ENCODE measurements at places on chromosomes 5 and 9.

GRCh38 chr9:112097712-112098688, 77.1 kb downstream of the SUSD1 start:
- DNase-seq = peak; percentile 53

GRCh38 chr5:177096162-177097015, 9.7 kb downstream of the FGFR4 start:
- no peak for DNase-seq

- no peak for DNase-seq
Observed at GRCh38 chr5:127907907-127908306, 175.7 kb upstream of the SLC12A2 start.

DNA sequence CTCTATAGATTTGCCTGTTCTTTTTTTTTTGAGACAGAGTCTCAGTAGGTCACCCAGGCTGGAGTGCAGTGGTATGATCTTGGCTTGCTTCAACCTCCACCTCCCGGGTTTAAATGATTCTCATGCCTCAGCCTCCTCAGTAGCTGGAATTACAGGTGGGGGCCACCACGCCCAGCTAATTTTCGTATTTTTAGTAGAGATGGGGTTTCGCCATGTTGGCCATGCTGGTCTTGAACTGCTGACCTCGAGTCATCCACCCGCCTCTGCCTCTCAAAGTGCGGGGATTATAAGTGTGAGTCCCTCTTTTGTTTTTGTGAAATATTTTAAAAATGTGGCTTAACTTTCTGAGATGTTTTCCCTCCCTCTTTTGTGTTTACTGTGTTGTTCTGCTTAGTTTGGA, 29.2 kb downstream of the HSPA4 start:
- no peak for DNase-seq

GRCh38 chr9:121133104-121133816, 58.5 kb downstream of the CNTRL start:
- no peak for DNase-seq

- DNase-seq = no peak
Observed at GRCh38 chr9:116691607-116692006, 4.5 kb downstream of the TRIM32 start.

GRCh38 chr5:86118542-86118941, 499.2 kb upstream of the COX7C start:
- DNase-seq = no peak

DNA sequence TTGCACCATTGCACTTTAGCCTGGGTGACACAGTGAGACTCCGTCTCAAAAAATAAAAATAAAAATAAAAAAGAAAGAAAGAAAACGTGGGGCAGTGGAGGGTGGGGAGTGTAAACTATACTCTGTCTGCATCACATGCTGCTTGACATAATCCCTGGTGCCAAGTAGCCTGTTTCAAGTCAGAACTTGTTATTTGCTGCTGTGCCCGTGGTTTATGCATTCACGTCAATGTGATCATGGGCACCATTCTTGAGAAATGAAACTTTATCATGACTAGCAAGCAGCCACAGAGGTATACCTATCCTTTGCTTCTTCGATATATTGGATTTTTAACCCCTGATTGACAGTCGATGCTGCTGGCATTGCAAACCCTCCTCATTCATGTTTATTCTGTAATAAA, 4.1 kb upstream of the SMU1 start:
- DNase-seq = no peak

DNA sequence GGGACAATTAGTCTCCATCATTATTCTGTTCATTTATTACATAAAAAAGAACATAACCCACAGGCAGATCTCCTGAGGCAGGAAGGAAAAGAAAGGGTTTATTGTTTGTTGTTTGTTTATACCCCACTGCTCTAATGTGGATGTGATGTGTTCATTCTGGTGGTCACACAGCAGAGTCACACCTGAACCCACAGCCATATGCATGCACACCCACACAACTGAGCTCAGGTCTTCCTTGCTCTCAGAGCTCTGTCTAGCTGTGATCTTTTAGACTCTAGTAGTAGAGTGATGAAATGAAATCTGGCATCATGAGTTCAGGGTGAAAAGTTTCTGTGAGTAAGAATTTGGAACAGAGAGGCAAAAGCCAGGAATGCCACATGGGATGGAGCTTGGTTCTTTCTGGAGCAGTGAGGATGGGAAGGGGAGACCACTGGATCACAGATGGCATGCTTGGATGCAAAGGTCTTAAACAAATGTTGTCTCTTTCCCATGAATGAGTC, 227.0 kb downstream of the PAPPA start:
- no peak for DNase-seq

GRCh38 chr9:3477236-3477834, 48.5 kb downstream of the RFX3 start:
- DNase-seq = no peak

GRCh38 chr9:38153152-38153909, 84.3 kb upstream of the SHB start:
- DNase-seq = no peak

- DNase-seq = no peak
Observed at GRCh38 chr5:61701877-61702602, 370.0 kb downstream of the ZSWIM6 start.

DNA sequence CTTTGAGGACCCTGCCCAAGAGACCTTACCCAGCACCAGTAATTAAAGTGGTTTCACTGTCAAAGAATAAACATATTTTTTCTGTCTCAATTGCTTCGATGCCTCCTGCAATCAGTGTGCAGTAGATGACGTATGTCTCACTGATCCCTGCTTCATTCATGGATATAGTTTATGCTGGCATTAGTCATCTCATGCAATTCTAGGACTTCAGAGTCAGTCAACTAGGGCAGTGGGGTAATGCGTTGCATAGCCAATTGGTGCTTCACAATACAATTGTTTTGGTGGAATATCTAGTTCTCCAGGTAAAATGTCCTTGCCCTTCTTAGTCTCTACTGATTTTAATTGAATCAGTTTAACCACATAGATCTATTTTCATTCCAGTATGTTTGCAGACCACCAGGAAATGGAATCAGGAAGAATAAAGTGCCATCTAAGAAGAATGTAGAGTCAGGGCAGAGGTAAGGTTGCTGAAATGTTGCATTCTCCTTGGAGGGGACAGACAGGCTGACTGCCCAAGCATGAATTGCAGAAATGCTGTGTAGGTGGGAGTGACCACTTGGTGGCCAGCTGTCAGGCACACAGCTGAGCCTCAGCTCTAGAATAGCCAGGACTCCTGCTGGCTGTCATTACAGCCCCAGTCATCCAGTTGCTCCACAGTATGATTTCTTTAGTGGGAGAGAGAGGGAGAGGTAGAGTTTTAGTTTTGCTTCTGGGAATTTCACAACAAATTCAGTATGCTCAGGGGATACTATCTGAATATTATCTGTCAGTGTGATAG, 73.5 kb upstream of the MEGF10 start:
- DNase-seq = no peak

GRCh38 chr5:145245354-145245753, 589.8 kb downstream of the PRELID2 start:
- DNase-seq = no peak

- no peak for DNase-seq
Observed at GRCh38 chr9:37454238-37454637, 11.0 kb downstream of the ZBTB5 start.

DNA sequence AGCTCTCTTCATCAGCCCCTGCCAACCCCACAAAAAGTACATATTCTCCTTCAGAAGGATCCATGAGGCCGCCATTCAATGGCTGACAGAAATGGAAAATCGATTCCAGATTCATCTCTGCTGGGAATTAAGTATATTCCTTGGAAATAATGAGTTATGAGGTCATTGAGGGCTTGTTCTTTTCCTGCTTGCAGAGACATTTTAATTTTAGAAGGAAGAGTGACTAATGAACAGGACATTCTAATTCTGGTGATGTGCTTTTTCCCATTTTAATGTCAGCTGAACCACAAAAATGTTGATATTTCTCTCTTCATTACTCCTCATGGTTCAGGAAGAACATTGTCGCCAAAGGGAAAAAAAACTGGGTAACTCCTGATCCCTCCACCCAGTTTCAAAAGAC, 314.0 kb downstream of the PIK3R1 start:
- DNase-seq = no peak

- DNase-seq = no peak
Observed at GRCh38 chr9:127506814-127507750, 55.8 kb downstream of the LRSAM1 start.

- no peak for DNase-seq
Observed at GRCh38 chr9:112841261-112841660, 49.4 kb downstream of the SLC46A2 start.

GRCh38 chr9:95434116-95435073, 82.4 kb downstream of the PTCH1 start:
- no peak for DNase-seq

DNA sequence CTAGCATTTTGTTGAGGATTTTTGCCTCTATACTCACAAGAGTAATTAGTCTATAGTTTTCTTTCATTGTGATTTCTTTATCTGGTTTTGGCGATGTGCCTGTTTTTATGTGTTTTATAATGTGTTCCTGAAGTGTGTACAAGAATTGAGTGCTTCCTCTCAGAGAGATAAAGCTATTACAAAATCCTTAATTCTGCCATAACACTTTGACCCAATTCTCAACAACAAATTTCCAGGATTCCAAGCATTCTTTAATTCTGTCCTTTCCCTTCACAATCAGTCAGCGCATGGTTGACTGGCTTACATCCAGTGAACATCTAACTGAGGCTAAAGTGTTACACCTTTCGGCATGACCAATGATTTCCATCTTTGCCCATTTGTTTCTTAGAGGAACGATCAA, 282.9 kb upstream of the MVB12B start:
- DNase-seq = no peak

- no peak for DNase-seq
Observed at GRCh38 chr5:33479311-33479710, 38.5 kb downstream of the TARS1 start.

GRCh38 chr9:91162311-91162710, 199.4 kb downstream of the AUH start:
- no peak for DNase-seq

DNA sequence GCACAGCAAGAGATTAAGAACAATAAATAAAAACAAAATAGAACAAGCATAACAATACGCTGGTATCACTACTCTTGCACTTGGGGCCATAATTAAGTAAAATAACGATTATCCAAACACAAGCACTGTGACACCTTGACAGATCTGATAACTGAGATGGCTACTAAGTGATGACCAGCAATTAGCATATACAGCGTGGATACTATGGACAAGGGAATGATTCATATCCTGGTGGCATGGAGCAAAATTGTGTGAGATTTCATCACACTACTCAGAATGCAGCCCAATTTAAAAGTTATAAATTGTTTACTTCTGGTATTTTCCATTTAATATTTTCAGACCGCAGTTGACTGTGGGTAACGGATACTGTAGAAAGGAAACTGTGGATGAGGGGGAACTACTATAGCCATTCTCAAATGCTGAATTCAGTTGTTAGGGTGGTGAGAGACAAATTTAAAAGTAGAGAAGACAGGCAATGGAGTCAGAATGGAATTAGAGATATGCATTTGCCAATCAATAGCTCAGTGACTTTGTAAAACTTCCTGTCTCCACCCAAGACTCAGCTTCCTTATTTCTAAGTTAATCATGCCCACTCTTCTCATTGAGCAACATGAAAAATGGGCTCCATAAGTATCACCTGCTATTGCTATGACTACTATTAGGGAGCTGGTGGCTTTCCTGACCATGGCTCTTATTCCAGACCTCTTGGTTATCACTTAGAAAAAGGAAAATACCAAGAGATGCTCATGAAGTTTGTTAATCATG, 300.8 kb downstream of the TRIM32 start:
- DNase-seq = no peak

DNA sequence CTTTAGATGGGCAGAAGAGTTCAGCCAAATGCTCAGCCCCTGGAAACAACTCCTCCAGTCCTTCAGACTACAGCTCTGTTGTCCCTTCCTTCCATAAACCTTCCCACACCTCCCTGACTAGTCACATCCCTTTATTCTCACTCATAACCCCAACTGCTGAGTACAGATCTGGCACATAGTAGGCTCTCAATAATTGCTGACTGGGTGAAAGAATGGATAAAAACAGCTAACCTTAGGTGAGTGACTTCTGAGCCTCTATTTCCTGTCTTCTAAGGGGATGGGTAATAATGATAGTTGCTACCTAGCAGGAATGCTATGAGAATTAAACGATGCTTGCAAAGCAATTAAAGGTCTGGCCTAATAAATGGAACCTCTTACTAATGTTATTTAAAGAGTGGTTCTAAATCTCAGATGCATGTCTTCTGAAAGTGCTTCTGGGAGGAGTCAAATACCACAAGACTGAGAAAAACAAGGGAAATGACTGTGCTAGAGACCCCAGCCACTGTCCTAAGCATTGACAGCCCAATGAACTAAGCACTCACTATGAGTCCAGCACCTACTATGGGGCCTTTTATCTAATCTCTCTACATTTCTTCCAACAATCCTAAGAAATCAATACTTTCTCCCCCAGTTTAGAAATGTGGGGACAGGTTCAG, 2.5 kb upstream of the NR6A1 start:
- no peak for DNase-seq

GRCh38 chr5:22709743-22710142, 143.4 kb downstream of the CDH12 start:
- no peak for DNase-seq

GRCh38 chr9:14058325-14058688, 255.6 kb downstream of the NFIB start:
- DNase-seq = no peak

DNA sequence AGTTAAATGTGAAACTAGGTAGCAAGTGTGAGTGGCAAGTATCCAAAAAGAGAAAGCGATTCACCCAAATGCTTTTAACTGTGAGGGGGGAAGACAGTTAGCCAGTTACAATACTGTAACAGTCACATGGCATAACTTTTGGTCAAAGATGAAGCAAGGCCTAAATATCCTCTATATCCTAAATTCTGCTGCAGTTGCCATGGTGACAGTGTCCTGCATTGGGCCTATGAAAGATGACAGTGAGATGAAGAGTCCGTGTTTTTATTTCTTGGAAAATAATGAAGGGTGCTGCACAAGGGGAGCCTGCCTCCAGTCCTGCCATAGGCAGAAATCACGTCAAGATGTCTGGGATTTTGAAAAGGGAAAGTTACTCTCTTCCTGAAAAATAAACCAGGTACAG, 534.6 kb downstream of the NTRK2 start:
- DNase-seq = no peak

Data from NCI-H1092 treated with DMSO at 0.1 percent for 48 hours (cell line).